Stimulated activated CD4-positive, alpha-beta T cell treated with anti-CD3 and anti-CD28 coated beads, Interleukin-15, amount 100 ng/mL, for 1 hour (primary cell): ENCODE measurements at places on chromosomes 12 and 14.

- no peak for DNase-seq
These were observed 67.6 kb downstream of the AACS start for GRCh38 chr12:125132698-125133400.

- DNase-seq: no peak
These were observed 1.1 kb downstream of the IPO8 start for GRCh38 chr12:30694412-30695198.

GRCh38 chr14:32252030-32252670 lies 49.1 kb upstream of the RNU6-8 start:
- DNase-seq: no peak

DNA sequence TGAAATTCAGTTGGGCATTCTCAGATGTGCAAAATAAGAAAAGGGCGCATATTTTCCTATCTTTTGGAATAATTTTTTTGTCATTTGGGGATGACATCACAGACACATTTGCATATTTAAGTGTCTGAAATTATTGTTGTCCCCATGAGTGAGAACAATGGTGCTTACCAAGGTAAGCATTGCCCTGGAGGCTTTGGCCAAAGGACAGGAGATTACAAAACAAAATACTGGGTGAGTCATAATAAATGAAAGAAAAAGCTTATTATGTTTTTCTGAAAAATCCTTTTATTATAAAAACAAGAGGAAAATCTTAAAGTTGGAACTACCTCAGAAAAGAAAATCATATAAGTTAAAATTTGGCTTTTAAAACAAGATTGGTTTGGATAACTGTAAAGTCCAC lies 254.9 kb downstream of the BTG1 start:
- DNase-seq: no peak

- no peak for DNase-seq
These were observed 6.8 kb downstream of the KRT74 start for GRCh38 chr12:52566847-52567291.

DNA sequence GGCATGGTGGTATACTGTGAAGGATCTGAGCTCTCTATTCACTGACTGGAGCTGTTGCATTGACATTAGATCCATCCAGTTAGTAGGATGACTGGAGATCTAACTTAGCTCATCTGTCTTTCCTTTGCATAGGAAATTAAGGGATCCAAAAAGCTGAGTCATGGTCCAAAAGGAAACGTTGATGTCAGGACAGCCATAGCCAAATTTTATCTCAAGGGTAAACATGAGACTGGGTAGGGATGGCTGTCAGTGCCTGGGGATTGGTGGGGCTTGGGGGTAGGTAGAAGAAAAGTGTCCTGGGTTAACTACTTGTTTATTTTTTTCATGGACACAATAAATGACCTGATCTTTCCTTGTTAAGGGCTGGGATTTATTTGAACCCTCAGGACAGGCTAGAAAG lies 4.6 kb downstream of the FAM177A1 start:
- DNase-seq: no peak

DNA sequence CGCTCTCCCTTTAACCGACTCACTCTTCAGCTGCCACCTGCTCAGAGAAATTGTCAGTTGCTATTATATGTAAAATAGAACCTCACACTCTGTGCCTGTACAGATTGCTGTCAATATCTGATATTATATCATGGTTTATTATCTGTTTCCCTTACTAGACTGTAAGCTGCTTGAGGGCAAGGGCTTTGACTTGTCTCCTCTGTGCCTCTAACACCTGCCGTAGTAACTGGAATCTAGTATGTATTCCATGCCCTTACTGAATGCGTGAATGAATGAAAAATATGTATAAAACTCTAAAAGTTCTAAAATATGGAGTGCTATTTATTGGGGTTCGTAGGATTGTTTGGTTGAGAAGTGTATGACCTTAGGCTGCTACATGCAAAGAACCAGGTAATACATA lies 1.7 kb upstream of the CD69 start:
- DNase-seq: no peak

- DNase-seq: peak; percentile 19
These were observed 606 bp downstream of the EP400 start for GRCh38 chr12:131950182-131950913.

- no peak for DNase-seq
These were observed 6.6 kb downstream of the CACNA2D4 start for GRCh38 chr12:1911598-1912575.

DNA sequence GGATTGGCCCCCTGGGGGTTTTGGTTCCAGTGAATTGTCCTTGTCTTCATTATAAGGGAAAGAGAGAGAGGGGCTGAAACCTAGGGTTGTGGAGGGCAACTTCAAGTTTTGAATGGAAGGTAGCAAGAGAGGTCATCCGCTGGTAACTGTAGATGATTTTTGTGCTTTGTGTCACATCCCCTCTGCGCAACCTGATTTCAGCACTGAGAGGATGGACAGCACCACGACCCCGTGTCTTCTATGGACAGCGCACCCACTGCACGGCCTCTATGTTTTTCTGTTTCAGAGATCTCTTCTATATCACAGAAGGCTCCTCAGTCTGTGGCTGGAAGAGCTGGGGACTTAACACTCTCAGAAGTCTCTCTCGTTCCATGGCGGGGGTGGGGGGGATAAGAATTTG lies 127.0 kb upstream of the RPH3A start:
- no peak for DNase-seq

DNA sequence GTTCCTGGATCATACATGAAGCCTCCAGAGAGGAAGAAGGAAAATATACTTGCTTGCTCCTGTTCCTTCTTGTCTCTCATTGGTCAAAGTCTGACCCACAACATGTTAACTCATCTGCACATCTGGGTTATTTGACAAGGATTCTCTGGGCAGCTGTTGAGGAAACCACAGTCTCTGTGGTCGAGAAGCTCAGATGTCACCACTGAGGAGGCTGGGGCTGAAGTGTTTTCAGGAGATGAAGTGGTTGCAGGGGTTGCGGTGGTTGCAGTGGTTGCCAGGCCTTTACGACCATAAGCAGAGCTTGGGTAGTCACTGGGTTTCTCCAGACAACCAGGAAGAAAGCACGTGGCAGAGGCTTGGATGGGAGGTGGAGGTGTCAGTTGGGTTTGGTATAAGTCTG lies 265.0 kb upstream of the LRIG3 start:
- DNase-seq: no peak

DNA sequence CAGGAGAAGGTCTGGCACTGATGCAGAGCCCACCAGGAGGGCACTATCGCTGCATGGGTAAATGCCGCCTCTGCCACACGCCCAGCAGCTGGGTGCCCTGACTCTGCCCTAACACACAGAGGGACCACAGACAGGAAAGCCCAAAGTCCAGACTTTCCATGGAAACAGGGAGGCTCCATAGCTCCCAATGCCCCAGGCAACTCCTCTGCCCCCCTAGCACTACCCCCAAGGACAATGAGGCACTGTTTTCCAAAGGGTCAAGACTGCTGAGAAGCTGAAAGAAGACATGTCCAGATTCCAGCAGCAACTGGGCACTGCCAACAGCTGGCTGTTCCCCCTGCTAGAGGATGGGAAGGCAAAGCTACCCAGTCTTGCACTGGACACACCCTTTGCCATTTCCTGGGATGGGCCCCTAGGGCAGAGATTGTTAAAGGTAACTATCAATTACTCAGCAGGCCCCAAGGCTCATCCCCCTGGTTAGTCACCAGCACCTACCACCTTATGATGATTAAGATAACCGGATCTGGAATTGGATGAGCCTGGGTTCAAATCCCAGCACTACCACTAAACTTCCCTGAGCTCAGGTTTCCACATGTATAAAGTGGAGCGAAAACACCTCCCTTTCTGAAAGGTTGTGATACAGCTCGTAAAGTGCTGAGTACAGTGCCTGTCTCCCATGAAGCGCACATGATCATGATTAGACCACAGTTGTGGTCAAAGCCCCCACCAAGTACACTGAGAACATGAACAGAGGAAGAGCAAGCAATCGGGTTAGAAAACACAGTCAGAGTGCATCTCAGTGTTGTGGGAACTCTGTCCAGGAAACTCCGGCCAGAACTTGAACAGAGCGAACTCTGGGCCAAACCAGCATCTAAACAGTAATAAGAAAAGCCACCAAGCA lies 3.3 kb downstream of the PXN start:
- DNase-seq: no peak

DNA sequence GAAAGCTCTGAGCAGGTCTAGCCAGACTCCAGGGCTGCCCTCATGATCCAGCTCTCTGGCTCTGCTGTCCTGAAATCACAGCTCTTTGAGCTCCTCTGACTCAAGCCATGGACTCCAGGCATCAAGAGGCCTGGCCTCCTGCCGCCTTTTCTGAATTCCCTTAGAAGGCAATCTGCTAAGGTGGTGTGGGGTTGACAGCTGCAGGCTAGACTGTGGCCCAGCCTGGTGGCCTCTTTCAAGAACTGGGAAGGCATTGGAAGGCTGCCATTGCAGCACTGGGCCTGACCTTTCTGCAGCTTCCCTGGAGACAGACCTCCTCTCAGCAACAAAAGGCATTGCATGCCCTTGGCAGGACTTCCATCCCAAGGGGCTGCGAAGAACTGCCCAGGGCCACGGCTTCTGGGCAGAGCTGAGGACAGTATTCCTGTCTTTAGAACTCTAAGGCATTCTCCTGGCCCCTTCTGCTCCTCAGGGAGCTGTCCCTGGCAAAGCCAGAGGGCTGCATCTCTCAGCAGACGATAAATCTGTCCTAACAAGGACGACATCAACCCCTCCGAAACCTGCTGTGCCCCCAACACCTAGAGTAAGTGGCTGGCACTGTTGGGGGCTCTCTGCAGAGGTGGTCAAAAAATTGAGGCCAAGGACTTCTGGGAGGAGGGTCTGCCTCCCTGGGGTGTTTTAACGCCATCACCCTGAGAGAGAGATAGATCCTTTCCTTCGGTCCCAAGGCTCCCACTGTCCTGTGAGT lies 115.6 kb downstream of the RBM19 start:
- no peak for DNase-seq

- DNase-seq: no peak
These were observed 1337.4 kb downstream of the FSCB start for GRCh38 chr14:43169722-43170121.

DNA sequence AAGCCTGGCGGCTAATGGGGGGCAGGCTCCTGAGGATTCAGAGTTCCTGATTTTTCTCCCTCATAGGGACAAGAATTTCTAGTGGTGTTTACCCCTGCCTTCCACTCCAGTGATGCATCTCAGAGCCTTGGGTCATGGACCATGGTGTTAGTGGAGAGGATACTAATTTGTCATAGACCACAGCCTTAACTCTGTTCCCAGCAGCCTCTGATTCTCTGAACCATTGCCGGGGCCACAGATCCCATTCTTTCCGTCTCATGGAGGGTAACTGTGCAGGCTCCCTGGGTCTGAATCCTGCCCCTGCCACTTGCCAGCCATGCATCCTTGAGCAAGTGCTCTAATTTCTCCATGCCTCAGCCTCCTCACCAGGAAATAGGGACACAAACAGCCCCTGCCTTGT lies 55.1 kb downstream of the RPH3A start:
- DNase-seq: no peak

- no peak for DNase-seq
These were observed 25.2 kb downstream of the SSH1 start for GRCh38 chr12:108832208-108832607.

GRCh38 chr14:70097576-70098249 lies 91.0 kb downstream of the SLC8A3 start:
- DNase-seq: no peak

DNA sequence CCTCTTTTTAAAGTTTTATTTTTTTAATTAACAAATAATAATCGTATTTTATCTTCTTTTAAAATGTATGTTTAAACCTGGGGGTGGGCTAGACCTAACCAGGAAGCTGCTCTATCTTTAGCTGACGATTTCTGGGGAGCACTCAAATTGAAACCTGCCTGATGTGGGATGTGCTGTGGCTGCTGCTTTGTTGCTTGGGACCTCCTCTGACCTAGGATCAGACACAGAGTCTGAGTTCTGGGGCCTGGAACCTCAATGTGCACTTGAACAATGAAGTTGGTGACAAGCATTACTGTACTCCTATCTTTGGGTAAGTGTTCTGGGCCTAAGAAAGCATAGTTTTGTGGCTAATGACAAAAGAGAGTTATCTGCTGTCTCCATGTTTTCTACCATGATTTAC lies 386.7 kb downstream of the DAD1 start:
- DNase-seq: no peak

DNA sequence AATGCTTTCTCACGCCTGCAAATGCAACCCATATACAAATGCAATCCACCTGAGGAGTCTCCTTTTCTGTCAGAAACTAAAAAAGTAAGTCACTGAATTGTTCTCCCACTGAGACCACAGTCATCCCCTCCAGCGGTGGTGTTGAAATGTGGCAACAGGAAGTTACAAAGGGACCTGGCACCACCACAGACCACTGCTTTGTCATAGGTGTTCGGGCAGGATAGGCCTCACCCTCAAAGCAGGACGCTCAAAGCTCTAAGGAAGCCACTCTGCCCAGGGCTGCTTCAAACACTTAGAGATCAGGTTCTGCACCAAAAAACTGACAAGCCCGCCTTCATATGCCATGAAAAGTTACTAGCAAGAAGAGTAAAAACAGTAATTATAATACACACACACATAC lies 11.3 kb downstream of the PHLDA1 start:
- peak; percentile 41 for DNase-seq

DNA sequence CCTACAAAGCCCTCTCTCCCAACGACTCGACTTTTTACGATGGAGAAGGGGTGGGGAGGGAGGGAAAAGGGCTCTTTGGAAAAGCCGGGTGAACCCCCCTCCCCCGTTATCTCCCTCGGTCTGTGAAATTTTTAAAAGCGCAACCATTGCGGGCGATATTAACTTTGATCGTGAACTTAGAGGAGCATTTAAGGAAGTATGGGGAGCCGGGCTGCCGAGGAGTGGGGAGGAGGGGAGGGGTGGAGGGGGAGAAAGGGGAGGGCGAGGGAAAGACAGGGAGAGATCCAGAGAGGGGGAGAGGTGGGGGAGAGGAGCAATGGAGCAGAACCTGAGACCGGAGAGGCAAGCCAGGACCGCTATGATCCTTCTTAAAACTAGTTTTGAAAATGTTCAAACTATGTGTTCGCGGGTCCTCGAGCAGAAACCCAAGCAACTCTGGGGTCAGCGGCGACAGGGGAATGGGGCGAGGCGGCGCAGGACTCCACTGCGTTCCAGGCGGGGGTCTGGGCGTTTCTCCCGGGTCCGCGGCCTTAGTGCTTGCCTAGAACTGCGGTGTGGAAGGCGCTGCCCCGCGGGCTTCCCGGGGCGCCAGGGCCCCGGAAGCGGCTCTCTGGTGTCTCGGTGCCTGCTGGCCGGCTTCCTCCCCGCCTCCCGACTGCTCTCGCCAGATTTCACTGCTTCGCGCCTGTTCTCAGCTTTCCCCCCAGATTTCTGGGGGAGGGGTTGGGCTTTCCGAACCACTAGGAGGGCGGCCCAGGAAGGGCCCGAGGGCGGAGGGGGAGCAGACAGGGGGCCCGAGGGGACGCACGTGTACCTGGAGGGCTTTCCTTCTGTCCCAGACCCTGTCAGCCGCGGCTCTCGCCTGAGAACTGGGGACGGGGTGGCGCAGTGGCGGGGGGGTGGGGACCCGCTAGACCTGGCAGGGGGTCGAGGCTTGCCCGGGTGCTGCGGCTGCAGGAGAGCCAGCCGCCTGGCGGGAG lies at the start of gene HOTAIR:
HOTAIR (minus strand) TSS at position 871 of the 980 bp plus-strand sequence.
- no peak for DNase-seq

- no peak for DNase-seq
These were observed 158.5 kb upstream of the PLEKHG7 start for GRCh38 chr12:92544322-92544721.

- no peak for DNase-seq
These were observed 98.1 kb downstream of the ZFC3H1 start for GRCh38 chr12:71565535-71565934.
